ENCODE measurements at places on chromosomes 5 and 9. TPM values are rescaled to one million over a fixed set of nuclear protein-coding genes. Genes with fewer than 3 reads are reported as not detected.

DND1 gene
- total RNA-seq: under 0.01 TPM

SHOC1 gene
- total RNA-seq: not detected

CEL gene
- total RNA-seq: under 0.01 TPM

PRELID1 gene
- 115 TPM for total RNA-seq

DNM1 gene
- total RNA-seq: 13.6 TPM

DMRT3 gene
- not detected for total RNA-seq

ITK gene
- not detected for total RNA-seq

ZDHHC11B gene
- total RNA-seq: not detected

ACOT12 gene
- not detected for total RNA-seq

SPATA31A7 gene
- not detected for total RNA-seq

CARD9 gene
- total RNA-seq: 0.36 TPM

ARHGAP26 gene
- 0.54 TPM for total RNA-seq

- DNase-seq: no peak
Observed at GRCh38 chr9:20117482-20117881, 328.6 kb upstream of the SLC24A2 start.

DNA sequence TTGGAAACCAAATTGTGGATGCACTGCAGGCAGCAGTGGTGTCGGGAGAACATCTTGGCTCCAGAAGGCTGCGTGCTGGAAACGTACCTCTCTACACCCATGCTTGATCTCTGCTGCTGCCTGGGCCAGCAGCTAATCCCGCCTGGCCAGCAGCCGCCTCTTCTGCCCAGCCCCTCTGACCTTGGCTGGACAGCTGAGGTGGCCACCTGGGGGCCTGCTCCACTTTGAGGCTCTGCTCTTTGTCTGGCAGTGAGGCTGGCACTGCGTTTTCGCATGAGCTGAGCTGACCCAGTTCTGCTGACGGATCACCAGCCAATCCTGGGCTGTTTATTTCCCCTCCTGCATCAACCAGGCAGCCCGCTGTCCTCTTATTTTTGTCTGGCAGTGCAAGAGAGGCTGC is 154.9 kb downstream of the TENT4A start:
- DNase-seq: no peak

- peak; percentile 50 for DNase-seq
Observed at GRCh38 chr9:82404881-82405280, 416.3 kb downstream of the SPATA31D1 start.

- no peak for DNase-seq
Observed at GRCh38 chr5:158499892-158500418, 599.8 kb downstream of the EBF1 start.

DNA sequence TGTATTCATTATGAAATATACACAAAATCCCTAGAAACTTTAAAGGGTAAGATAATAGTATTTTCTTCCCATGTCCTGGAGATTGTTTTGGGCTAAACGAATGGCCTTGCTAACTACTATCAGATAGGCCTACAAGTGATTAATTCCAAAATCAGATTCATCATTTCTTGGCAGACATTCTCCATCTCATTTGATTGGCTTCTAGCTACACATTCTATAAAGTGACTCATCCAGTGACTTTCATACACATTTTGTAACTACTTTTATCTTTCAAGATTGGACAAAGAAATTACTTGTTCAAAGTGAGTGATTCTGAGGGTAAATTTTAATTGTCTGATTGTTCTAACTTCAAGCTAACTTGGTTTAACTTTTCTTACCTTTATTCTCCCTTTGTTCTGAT is 93.3 kb downstream of the RAPGEF6 start:
- DNase-seq: peak; percentile 73

GRCh38 chr5:163005949-163006348 is 431.4 kb upstream of the CCNG1 start:
- no peak for DNase-seq

- DNase-seq: peak; percentile 43
Observed at GRCh38 chr9:129665389-129665775, at the start of gene PRRX2. TSS of gene PRRX2 (plus strand) at chr9:129665647. CDS start at chr9:129665868, 221 bp downstream.

- no peak for DNase-seq
Observed at GRCh38 chr9:15138357-15138686, 168.7 kb downstream of the TTC39B start.

- DNase-seq: peak; percentile 52
Observed at GRCh38 chr5:44875661-44876605, 67.2 kb downstream of the MRPS30 start.

DNA sequence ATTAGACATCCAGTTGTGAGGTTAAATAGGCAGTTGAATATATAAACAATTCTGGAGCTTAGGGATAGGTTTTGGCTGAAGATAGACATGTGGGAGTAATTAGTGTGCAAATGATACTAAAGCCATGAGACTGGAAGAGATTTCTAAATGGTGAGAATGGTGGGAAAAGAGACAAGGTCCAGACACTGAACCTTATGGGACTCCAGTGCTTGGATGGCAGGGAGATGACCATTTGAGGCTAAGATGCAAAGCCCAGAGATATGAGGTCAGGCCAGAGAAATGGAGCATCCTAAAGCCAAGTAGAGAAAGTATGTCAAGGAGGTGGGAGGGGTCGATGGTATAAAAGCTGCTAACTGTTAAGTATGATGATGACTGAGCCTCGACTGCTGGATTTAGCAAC is 115.6 kb downstream of the SEMA5A start:
- DNase-seq: no peak

GRCh38 chr5:65032250-65032649 is 263.5 kb downstream of the CWC27 start:
- peak; percentile 100 for DNase-seq

DNA sequence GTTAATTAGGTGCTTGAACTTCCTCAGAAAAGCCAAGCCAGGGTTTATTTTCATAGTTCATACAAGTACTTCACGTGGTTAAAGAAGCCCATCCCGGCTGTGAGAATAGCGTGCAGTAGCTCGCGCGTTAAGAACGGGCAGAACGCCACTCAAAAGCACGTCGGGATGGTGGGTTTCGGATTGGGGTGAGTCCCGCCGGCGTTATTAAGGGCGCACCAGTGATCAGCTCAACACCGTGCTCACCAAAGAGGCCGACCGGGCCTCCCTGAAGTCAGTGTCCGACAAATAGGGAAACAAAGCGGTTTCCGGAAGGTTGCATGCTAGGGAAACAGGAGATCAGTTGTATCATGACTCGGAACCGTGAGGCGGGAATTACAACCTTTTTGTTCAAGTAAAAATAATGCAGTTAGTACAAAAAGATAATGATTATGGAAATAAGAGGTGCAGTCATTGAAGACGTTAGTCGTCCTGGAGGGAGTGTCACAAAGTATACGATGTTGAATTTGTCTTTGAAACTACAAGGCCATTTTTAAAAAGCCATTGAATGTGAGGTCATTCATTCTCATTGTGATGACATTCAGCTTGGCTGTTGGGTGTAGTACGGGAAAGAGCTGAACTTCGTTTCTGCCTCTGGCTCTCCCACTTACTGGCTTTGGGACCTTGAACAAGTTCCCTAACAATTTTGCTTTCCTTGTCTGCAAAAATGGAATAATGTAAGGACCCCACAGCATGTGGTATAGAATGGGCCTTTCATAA is 992 bp downstream of the SETD9 start:
- DNase-seq: no peak

DNA sequence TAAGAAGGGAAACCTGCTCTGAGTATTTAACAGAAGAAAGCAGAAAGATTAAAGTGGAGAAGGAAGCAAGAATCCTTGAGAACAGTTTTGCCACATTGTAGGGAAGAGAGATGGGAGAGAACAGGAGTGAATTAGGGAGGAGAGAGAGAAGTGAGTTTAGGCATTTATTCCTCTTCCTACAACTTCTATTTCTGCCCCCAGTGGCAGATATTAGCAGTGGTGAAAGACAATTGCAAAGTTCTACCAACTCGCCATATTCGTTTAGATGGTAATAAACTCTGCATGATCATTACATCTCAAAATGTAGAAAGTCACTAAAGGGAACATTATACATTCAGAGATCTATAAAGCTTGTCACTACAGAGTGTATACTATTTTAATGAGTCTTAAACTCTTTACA is 440.1 kb upstream of the TRPC7 start:
- DNase-seq: no peak

GRCh38 chr5:124582561-124582840 is 163.9 kb downstream of the ZNF608 start:
- no peak for DNase-seq

- DNase-seq: no peak
Observed at GRCh38 chr5:92963800-92964199, 617.2 kb downstream of the NR2F1-AS1 start.

DNA sequence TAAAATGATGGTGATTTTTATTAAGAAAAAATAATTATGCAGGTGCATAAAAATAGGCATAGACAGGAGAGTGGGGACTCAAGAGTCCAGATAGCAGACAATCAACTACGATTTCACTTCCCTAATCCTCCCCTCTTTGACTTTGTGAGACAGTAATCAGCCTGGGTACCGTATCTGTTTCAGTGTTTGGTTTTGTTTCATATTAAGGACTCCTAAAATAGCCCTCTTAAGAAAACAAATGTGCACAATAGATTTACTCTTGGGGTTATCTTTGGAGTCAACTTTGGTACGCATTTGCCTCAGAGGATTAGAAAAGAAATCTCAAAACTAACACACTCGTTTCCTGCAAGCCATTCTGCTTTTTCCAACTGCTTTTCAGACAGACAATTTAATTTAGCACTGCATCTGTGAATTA is 96.3 kb downstream of the ZNF608 start:
- no peak for DNase-seq

- DNase-seq: no peak
Observed at GRCh38 chr9:13569602-13570067, 290.1 kb upstream of the MPDZ start.

Data from IMR-90 (cell line).